Stimulated activated CD4-positive, alpha-beta T cell treated with anti-CD3 and anti-CD28 coated beads, Interleukin-1b, Interleukin-23, amount 100 ng/mL, for 4 hours (primary cell): ENCODE measurements at places on chromosomes 11 and 22.

DNA sequence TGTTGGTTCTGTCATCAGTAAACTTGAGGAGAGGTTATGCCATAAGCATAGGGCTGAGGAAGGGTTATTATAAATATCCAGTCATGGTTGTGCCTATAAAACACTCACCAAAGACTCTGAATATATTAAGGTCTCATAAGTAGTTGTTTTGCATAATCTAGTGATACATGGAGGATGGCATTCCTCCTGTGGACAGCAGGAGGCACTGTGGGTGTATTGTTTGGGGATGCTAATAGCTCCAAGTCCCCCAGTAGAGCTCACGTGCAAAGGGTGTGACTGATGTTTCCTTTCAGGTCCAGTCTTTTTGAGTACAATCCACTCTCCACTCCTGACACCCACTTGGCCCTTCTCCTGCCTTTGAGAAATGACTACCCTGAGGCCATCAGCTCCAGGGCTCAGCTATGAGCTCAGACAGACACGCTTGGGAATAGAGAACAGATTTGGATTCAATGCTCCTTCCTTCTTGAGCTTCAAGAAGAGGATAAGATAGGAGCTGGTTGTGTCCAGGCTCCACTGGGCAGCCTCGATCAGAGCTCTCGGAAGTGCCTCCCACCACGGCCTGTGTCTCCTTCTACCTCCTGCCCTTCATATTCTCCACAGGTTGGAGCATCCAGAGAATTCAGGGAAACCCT, 85.2 kb upstream of the IGLL5 start:
- DNase-seq: no peak

DNA sequence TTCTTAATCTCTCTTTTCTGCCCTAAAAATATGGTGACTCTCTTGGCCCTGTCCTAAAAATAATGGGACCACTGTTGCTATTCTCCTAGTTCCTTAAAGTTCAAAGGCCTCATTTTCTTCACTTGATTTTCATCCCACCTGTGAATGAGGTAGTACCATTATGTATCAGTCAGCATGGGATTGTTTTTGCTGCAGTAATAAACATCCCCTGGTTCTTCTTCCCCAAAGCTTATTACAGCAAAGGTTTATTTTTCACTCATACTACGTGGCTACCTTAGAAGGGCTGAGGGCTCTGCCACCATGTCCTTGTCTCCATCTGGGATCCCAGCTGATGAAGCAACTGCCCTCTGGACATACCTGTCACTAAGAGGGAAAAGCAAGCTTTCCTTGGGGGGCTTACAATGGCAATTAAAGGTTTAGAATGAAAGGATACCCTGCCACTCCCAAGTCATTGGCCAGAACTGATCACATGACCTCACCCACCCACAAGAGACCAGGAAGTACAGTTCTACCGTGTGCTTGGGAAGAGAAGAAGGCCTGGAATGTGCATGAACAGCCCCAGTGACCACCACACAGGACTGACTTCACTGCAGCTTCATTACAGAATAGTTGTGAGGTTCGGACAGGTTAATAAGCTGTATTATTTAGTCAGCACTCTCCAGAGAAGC, 7.8 kb downstream of the TTC38 start:
- no peak for DNase-seq

DNA sequence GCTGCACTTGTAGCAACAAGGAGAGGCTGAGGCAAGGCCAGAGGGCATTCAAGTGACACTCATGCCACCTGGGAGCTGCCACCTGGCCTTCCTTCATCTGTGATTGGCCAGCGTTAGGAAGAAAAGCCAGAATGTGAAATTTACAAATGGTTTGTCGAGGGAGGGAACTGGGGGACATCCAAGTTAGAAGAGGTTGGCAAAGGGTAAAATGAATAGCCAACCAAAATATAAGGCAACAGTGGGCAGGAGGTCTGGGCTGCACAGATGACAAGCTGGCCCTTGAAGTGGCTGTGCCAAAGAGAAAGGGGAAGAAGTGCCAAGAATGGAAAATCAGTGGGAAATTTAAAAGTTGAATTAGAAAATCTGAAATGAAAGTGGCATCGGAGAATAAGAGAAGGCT, 221.4 kb downstream of the C11orf91 start:
- DNase-seq: no peak

DNA sequence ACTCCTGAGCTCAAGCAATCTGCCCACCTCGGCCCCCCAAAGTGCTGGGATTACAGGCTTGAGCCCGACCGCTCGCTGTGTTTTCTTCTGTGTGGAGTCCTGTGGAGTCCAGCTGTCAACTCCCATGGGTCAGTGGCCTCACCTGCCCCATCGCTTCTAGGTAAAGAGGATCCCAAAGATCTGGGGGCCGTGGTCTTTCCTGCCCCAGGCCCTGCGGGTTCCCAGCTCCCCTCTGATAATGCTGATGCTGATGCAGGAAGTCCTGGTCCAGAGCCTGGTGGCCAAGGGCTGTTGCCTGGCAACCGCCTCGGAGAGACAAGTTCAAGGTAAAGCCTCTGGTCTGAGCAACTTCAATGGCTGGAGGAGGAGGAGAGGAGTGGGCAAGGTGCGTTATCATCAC, 9.6 kb downstream of the SSTR3 start:
- no peak for DNase-seq
